ENCODE measurements at places on chromosomes 4 and X.

GRCh38 chrX:44085209-44085608 is 112.0 kb upstream of the NDP start:
- DNase-seq: no peak

DNA sequence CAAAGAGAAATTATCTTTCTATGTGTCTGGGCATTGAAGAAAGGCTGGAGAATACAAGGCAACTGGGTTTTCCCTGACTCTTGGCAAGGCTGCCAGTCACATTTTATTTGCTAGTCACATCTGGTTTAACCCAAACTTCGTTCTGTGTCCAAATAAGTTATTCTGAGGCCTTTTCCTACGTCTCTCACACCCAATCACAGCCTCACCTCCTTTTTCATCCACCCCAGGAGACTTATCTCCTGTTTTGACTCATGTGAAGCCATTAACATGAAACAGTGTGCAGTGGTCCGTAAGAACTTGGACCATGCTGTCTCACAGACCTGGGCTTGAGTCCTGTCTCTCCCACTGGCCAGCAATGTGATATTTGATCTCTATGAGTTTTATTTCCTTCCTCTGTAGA is 59.3 kb downstream of the CNGA2 start:
- no peak for DNase-seq

DNA sequence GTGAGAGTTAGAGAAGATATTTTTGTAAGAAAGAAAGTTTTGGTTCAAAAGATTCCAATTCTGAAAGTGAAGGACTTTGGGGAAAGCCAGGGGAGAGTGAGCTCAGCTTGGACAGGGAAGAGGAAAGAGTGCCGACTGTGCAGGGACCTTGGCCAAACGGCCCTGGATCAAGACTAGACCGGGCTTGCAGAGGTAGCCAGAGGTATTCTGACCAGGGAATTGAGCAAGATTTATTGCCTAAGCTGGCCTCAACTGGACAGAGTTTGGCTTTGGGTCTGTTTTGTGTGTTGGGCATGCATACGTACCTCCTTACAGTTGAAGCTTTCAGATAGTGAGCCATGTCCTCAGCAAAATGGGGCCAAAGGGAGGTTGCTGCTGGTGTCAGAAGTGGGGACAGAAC is 11.6 kb downstream of the PLAC1 start:
- no peak for DNase-seq

GRCh38 chrX:31070057-31070468 is 1.8 kb downstream of the FTHL17 start:
- no peak for DNase-seq

DNA sequence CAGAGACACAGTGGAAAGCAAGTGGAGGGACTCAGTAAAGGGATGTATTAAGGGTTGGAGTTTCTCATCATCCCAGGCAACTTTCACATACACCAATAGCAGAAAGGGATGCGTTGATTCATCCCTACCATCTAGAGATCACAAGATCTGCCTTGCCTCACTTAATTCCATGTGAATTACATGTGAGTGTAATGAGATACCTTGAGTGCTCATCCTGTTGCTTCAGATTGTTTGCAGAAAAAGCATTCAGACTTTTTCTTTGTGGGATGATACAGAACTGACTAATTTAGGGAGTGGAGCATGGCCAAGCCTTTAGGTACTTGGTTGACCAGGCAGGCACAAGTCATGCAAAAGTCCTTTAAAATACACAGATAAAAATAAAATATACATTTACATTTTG is 124.8 kb upstream of the SLIT2 start:
- DNase-seq: no peak

DNA sequence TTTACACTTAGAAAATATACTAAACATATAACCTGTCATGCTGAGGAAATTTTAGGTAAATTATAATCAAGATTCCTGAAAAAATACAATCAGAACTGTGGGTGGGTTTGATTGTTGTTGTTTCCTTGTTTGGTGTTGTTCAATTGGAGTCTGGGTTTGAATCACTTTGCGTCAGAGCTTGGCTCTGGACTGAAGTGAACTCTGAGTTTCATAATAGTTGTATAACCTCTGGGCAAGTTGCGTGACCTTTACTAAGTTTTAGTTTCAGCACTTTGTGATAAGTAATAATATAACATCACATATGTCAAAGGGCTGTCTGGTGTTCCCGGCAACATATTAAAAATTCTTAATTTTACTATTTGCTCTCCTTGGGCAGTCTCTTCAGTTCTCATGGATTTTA is 758.1 kb downstream of the RAPGEF2 start:
- DNase-seq: no peak

DNA sequence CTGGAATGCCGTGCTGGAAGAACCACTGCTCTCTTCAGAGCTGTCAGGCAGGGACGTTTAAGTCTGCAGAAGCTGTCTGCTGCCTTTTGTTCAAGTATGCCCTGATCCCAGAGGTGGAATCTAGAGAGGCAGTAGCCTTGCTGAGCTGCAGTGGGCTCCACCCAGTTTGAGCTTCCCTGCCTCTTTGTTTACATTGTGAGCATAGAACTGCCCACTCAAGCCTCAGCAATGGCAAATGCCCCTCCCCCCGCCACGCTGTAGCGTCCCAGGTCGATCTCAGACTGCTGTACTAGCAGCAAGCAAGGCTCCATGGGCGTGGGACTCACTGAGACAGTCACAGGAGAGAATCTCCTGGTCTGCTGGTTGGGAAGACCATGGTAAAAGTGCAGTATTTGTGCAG is 34.8 kb upstream of the MUC7 start:
- DNase-seq: no peak

DNA sequence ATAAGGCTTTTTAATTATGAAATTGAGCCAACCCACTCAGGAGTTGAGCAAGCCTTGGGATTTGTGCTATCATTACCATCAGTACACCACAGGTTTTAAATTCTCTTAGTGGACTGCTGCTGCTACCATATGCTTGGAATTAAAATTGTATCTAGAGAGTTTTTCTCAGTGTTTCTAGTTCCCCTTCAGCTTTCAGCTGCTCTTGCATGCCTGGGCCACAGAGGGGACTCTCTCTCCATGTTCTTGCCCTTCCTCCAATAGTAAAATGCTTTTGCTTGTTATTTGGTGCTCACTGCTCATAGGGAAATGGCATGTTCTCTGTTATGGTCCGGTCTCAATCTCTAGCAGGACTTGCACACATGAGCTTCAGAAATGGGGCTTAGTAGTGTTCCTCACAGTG is 101.9 kb downstream of the IGSF1 start:
- DNase-seq: no peak

- DNase-seq: no peak
Observed at GRCh38 chr4:182019148-182019652, 224.0 kb upstream of the TENM3 start.

DNA sequence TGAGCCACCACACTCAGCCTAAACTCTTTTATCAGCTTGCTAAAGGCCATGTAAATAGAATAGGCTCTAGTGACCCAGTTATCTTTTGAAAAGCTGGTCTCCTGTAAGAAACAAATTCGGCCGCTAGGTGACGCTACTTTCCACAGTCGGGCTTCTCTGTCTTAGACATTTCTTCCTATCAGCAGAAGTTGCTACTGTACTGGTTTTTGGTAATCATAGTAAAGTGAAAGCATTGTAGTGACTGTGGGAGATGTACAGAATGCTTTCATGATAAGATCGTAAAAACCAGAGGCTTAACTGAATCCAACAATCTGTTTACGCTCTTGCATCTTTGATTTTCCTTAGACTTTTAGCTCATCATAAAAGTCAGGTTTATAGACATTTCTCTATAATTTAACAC is 82.6 kb downstream of the GK start:
- DNase-seq: peak; percentile 4

DNA sequence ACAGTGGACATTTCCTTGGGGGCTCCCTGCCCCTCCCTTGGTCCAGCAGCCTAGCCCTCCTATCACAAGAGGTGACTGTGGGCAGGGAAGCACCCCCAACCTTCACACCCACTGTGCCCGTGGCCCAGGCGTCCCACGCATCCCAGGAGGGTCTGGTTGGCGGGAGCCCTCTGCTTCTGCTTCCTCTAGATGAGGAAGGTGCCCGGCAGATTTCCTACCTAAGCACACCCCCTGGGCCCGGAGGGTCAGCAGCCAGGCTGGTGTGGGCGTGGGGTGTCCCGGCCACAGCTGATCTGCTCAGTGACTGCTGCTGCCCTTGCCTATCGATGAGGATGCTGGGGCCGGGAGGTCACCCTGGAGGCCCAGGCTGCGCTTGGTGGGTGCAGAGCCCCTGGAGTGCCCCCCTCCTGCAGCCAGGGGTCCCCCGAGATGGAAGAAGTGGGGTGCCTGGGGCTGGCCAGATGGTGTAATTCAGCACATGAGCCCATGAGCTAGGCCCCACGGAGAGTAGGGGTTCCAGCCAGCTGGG is 12.2 kb downstream of the SH3BP2 start:
- no peak for DNase-seq

DNA sequence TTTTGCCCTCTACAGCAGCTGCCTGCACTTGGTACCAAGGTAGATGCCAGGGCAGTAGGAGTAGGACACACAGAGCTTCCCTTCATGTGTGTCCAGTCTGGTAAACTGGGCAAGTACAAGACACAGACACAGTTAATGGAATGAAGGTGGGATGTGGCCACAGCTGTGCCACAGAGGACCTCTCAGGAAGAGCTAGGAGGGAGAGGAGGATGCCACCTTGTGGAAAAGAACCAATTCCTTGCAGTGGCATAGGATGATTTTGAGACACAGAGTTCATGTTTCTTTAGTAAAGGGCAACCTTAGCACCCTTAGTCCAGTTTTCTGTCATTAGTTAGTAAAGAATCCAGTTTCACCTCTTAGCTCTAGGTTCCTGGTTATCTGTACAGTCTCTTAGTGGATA is 36.3 kb upstream of the TBC1D14 start:
- DNase-seq: no peak

- DNase-seq: no peak
Observed at GRCh38 chr4:17701882-17702281, 79.5 kb downstream of the FAM184B start.

- DNase-seq: no peak
Observed at GRCh38 chr4:125316401-125316790, 1.6 kb downstream of the FAT4 start.

- no peak for DNase-seq
Observed at GRCh38 chr4:119394826-119395225, 72.9 kb upstream of the FABP2 start.

DNA sequence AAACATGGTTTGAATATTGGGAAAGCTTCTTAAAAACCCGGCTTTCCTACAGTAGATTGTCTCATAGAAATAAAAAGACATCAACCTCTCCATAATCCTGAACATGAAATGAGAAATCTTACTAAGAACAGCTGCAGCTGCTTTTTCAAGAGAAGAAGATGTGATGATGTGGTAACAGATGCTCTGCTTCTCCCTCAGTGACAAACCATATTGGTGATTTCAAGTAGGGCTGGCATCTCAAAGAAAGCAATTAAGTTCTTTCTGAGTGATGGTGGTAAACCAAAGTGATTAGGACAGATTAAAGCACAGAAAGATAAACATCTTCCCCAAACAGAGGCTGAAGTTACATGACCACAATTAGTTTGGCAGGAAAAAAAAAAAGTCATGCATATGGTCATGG is 1477.7 kb downstream of the RAPGEF2 start:
- DNase-seq: no peak

Data from DMS 273 treated with DMSO at 0.1 percent for 48 hours (cell line).